ENCODE measurements at places on chromosomes 11 and 22.

DNA sequence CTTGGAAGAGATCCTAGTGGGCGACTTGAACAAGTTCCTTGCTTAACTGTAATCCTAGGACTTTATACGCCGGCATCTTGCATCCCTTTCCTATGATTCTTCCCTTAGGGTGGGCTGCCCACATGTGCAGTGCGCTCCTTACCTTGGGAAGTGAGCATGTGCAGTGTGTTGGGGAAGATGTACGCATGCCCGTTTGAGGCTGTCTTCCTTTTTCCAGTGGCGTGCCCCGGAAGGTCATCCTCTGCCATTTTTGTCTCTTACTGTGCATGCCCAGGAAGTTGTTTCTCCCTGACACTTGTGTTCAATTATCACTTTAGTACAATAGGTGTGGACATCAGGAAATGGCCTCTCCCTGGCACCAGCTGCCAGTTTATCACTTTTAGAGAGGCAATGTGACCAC lies 936.5 kb downstream of the TBC1D22A start:
- DNase-seq, result no peak

- peak; percentile 29 for DNase-seq
Observed at GRCh38 chr11:844693-845644, 2.3 kb downstream of the TSPAN4 start.

GRCh38 chr11:102111787-102112508 lies 1.7 kb downstream of the YAP1 start:
- peak; percentile 95 for DNase-seq

- no peak for DNase-seq
Observed at GRCh38 chr22:47315862-47316419, 553.5 kb downstream of the TBC1D22A start.

- DNase-seq, result no peak
Observed at GRCh38 chr11:128834157-128834556, 32.9 kb downstream of the KCNJ1 start.

DNA sequence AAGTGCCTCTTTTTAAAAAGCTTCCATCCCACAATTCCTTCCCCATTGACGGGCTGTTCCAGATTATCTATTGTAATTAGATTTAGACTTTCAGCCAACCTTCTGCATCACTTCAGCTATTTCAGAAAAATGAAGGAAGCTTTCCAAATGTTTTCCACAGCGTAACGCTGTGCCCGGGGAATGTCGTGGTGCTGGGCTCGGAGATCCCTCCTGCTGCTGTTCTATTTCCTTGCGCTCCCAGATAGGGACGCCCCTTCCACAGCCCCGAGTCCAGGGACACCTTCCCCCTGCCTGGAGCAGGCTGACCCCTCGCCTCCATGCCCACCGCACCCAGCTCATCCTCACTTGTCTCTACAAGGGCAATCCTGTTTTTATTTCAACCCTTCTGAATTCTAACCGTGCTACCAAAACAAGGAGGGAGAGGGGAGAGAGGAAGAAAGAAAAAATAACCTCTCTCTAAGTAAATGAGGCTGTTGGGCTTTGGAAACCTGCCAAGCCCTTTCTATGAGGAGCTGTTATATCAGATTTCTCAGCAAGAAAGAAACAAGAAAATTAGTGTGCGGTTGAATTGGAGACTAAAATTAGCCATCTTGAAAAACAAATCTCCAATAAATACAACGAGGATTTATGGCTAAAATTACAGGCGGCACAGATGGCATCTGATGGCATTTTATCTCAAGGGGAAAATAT lies 366.9 kb downstream of the BRD1 start:
- DNase-seq, result no peak

DNA sequence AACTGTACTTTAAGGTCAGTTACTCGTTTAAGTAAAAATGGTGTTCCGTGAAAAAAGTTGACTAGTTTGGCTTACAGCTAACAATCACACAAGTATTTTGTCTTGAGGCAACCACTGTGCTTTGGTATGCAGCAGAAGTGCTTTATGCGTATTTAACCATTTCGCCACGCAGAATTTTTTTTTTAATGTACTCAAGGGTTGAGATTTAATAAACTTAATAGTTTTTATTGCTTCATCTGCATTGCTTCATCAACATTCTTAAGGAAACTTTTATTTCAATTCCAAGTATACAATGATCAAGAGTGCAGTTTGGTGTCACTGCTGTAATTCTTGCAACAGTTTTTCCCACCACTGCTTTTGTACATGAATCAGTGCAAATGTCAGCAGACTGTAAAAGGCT lies 66.4 kb downstream of the ZNRF3 start:
- DNase-seq, result no peak

GRCh38 chr11:112113539-112114457 lies 27.1 kb downstream of the SDHD start:
- peak; percentile 69 for DNase-seq

DNA sequence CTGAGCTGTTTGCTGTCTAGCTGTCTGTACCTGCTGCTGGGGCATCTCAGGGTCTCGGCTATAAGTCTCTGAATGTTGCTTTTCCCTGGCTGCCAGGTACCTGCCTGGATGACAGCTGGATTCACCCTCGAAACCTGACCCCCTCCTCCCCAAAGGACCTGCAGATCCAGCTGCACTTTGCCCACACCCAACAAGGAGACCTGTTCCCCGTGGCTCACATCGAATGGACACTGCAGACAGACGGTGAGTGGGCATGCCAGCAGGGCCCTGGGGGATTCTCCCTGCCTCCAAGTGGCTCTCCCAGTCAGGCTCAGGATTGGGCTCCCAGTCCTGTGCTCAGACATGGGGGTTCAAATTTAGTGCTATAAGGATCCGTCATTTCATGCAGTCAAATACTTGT lies 12.9 kb downstream of the IL17RA start:
- no peak for DNase-seq

DNA sequence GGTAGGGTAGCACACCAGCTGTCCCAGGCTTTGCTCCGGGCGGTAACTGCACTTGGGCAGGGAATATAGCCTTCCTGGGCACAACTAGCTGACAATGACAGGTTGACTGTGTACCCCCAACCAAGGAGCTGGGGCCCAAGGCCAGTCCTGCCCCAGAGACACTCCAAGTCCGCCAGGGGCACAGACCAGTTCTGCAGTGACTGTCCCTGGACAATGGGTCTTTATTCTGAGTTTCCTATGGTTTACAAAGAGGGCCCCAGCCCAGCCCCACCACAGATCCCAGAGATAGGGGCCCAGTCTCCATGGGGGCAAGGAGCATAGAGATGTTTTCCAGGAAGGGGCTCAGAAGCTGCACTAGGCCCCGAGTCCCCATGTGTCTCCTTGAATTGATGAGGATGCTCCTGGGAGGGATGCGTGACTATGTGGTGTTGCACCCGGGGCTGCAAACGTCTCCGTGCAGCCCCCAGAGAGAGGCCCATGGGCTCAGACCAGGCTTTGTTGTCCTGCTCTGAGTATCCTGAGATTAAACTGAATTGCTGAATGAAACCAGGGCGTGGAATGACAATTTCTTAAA lies 48.4 kb downstream of the CD6 start:
- no peak for DNase-seq

DNA sequence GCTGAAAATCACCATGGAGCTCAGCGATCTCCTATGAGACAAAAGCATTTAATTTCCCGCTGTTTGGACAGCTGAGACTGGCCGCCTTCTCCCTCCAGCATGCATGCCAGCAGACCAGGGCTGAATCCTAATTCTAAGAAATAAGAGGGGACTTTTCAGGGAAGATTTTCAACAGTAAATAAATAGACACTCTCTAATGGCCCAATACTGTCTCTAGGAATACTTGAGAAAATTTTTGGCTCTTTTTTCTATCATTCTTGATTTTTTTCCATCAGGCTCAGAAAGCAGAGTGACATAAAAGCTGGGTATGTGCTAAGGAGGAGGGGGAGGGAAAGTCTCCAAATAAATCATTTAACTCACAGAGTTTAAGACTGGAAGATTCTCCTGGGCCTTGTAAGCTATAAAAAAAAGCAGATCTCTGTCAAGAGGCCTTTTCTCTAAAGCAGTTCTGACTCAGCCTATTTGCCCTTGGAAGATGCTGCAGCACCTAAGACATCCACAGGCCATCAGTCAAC lies 17.6 kb upstream of the SPON1 start:
- DNase-seq, result no peak

DNA sequence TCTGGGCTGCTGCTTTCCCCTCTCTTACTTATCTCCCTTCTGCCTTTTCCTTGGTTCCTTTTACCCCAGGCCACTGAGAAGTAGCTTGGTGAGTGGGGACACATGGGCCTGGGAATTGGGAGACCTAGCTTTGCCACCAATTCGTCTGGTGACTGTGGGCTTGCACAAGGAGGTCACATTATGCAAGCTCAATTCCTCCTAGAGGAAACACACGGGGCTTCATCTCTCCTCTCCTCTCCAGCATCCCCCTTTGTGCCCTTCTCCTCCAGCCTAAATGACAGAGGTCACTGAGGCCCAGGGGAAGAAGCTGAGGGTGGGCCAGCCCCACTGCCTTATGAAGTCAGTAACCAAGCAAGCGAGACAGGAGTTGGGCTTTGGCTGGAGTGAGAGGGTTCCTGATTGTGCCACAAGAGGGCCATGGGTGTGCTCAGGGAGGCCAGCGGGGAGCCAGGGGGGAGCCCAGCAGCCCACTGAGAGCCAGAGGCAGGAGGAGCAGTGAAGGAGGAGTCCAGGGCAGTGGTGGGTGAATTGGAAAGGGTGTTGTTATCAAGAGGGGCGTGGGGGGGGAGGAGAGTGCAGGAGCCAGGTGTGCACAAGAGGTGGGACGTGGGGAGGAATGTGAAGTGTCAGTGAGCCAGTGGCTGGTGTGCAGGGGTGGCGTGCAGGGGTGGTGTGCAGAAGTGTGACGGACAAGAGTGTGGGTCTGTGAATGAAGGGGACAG lies 2.0 kb downstream of the CLCF1 start:
- peak; percentile 58 for DNase-seq

DNA sequence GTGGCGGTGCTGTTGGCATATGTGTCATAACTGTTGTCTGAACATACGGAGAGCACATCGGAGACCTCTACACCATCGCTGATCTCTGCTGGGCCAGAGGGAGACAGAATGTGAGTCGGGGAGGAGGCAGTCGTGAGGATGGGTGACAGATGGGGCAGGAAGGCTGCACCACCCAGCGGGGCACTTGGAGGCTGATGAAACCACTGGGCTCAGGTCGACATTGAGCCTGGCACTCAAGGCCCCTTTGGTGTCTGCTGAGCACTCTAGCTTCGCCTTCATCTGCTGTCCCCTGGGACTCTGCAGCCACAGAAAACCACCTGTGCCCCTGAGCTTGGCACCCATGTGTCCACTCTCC lies 2.5 kb upstream of the KLHL35 start:
- no peak for DNase-seq

GRCh38 chr22:35458547-35459422 lies 58.8 kb downstream of the MCM5 start:
- DNase-seq, result peak; percentile 37

DNA sequence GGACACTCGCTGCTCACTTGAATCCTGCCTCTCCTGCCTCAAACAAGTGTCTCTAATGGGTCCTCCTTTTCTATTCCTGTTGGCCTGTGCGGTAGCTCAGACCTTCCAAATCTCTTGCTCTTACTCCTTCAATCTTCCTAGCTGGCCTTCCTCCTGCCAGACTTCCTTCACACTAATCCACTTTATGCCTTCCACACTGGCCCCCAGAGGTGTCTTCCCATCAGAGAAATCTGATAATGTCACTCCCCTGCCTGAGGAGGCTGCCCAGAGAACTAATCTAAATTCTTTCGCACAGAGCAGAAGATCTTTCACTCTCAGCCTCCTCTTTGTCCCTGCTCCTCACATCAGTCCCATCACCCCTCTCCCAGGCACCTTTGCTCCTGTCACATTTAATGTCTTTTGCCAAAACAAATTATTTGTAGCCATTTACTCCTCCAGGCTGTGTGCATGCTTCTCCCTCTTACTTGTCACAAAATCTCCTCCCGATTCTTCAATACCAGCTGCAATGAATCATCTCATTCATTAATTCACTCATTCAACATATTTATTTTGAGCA lies 175.7 kb downstream of the MAML2 start:
- no peak for DNase-seq

DNA sequence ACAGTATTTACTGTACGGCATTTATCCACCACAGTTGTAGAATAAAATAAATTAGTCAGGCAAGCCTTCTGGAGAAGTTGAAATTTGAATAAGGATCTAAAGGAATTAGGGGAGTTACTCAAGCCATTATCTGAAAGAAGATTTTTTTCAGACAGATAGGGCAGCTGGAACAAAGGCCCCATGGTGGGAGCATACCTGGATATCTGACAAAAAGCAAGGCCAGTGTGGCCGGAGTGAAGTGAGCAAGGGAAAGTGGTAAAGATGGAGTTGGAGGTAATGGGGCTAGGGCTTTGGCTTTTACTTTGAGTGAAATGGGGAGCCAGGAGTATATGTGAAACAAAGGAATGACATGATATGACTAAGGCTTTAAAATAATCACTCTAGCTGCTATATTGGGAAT lies 45.7 kb upstream of the PSMA1 start:
- DNase-seq, result no peak

DNA sequence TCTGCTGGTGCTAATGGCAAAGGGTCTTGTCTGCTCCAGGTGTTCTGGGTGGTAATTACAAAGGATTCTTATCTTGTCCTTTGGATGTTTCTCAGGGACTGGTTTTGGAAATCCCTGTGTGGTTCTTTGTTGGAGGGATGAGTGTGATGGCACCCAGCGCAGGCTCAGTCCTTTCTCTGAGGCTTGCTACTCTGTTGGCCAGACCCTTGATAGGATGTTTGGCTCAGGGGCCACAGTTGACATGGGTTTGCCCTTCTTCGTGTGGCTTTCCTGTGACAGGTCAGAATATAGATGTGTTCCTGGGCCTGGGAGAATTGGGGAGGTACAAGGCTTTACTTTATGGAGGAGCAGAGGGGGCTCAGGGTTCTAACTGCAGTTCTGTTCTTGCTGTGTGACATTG lies 4.0 kb downstream of the ARHGEF17 start:
- no peak for DNase-seq

DNA sequence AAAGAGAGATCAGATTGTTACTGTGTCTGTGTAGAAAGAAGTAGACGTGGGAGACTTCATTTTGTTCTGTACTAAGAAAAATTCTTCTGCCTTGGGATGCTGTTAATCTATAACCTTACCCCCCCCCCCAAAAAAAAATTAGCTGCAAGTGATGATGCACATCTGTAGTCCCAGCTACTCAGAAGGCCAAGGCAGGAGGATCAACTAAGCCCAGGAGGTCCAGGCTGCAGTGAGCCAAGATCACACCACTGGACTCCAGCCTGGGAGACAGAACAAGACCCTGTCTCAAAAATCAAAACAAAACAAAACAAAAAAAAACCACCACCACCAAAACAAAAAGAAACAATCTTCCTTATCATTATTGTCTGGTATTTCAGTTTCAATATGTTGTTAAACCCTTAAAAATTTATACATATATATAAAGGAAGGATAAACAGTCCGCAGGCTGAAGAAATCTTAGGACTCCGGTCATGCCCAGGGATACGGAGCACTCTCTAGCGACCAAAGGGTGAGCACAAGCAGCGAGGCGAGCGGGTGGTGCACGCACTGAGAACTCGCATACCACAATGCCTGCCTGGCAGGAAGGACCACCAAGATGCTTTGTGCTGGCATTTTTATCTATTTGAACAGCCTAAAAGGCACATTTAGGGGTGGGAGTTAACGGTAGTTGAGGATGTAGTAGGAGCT lies 6.4 kb downstream of the POLDIP3 start:
- no peak for DNase-seq

- peak; percentile 99 for DNase-seq
Observed at GRCh38 chr11:129143335-129143734, 48.8 kb downstream of the ARHGAP32 start.

- DNase-seq, result peak; percentile 81
Observed at GRCh38 chr11:20368438-20368837, 4.9 kb downstream of the HTATIP2 start.
